ENCODE measurements at places on chromosomes 7 and 10. TPM values are rescaled to one million over a fixed set of nuclear protein-coding genes. Genes with fewer than 3 reads are reported as not detected.

PRSS1 gene
- total RNA-seq = not detected

CYP3A5 gene
- not detected for total RNA-seq

DNA sequence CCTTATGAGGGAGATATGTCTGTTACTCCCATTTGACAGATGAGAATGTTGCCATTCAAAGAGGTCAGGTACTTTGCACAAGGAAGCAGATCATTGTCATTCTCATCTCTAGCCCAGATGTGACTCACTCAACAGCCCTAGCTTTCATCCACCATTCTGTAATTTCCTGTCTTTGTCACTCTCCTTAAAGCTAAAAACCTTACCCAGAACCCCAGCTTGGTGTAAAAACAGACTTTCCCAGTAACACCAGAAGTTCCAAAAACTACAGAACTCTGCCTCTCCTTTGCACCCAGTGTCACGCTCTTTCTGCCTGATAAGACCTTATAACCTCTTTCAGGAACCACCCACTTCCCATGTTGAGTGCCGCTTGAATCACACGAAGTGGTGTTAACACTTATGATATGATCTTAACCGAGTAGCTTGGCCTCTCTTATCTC, 89.1 kb upstream of the SP4 start:
- DNase-seq = peak; percentile 50

DNA sequence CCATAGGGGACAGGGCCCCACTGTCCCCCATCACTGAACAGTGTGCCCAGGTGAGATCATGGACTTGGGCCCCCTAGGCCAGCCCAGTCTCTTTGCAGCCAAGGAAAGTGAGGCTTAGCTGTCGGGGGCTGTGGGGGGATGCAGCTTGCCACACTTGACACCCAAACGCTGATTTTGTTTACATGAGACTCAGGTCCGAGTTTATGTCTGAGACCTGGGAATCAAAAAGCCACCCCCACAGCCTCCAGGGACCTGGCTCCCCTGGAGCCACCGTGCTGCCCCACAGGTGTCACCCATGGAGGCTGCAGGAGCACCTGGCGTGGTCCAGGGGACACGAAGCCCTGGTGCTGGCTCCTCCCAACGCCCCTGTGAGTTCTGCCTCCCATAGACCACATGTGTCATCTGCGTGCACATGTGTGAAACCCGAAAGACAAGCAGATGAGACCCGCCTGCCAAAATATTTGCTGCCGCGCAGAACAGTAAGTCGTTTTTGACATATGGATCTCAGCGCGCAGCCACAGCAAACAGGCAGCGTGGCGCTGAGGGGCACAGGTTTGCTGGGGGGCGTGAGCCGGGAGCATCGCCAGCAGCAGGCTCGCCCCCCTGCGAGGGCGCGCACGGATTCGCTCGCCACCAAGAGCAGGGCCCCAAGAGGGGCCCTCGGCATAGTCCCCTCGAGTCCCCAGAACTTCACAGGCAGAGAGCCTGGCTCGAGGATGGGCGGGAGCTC, 112.3 kb downstream of the LHPP start:
- DNase-seq = no peak

DNA sequence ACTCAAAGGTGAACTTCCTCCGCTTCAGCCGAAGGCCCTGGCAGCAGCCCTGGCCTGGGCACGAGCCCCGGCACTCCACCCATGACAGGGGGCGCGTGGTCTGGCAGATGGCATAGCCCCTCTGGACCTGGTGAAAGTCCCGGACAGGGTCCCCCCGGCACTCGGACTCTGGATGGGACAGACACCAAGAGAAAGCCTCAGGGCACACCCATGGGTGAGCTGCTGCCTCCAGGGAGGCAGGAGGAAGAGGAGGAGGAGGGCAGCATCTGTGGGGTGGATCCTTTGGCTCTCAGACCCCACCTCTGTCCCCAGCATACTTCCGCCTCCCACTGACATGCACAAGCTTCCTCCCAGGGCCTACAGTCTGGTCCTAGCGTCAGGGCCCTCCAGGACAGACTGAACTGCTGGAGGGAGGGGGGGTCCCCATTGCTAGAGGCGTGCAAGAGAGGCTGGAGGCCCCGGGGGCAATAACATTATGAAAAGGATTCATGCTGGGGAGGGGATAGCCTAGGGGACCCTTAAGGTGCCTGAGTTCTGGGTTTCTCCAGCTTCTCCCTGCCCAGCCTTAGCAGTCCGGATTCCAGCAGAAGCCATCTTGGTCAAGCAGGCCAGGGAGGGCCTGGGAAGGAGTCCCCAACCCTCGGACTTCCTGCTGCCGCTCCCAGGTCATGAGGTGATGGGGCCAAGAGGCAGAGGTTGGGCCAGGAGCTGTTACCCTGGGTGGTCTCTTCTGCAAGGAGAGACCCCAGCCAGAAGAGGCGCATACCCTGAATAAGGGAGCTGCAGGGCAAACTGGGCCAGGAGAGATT, 169.3 kb downstream of the LCOR start:
- no peak for DNase-seq

- DNase-seq = no peak
Observed at GRCh38 chr7:95427166-95427565, 7.7 kb downstream of the PON2 start.

- no peak for DNase-seq
Observed at GRCh38 chr10:34757933-34758332, 57.2 kb downstream of the PARD3 start.

GRCh38 chr7:106870983-106871410, 5.9 kb downstream of the PIK3CG start:
- no peak for DNase-seq

DNA sequence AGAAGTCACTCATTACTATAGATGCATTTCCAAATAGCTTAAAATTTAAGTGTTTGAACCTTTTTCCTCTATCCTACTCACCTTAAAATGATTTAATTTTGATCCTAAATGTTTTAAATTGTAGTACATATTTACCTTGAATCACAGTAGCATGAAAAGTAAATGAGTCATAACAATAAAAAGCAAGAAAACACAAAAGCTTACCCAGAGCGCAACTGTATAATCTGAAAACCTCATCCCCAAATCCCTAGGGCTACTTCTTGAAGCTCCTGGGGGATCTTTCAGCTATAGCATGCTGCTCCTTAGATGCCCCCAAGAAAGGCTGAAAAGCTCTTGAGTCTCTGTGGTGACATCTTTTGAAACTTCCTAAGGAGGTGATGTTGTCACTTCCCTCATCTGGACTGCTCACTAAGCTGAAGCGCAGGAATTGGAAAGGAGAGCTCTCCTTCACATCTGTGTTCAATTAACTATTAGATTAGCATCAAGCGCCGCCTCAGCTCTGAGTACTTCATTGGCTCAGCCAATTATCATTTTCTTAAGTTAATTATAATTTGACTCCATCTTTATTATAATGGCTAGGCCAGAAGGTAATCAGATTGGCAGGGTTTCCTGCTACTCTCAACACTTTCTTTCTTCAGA, 60.2 kb downstream of the SEMA3E start:
- no peak for DNase-seq

GRCh38 chr7:23474094-23474828, 4.0 kb upstream of the IGF2BP3 start:
- DNase-seq = peak; percentile 86

- DNase-seq = no peak
Observed at GRCh38 chr10:122493761-122494160, 32.4 kb downstream of the HTRA1 start.

All from activated naive CD8-positive, alpha-beta T cell treated with anti-CD3 and anti-CD28 coated beads for 36 hours (primary cell).